Right atrium auricular region (tissue), 2 donors: ENCODE measurements at places on chromosomes 13 and 19. TPM values are rescaled to one million over a fixed set of nuclear protein-coding genes. Genes with fewer than 3 reads are reported as not detected.

The ZNF560 gene
- total RNA-seq: not detected

GRCh38 chr19:33473653-33474305 is 47.8 kb downstream of the PEPD start:
- DNase-seq: no peak

GRCh38 chr13:31008400-31009115 is 76.1 kb downstream of the TEX26 start:
- no peak for DNase-seq

The CFAP97D2 gene
- not detected for total RNA-seq

DNA sequence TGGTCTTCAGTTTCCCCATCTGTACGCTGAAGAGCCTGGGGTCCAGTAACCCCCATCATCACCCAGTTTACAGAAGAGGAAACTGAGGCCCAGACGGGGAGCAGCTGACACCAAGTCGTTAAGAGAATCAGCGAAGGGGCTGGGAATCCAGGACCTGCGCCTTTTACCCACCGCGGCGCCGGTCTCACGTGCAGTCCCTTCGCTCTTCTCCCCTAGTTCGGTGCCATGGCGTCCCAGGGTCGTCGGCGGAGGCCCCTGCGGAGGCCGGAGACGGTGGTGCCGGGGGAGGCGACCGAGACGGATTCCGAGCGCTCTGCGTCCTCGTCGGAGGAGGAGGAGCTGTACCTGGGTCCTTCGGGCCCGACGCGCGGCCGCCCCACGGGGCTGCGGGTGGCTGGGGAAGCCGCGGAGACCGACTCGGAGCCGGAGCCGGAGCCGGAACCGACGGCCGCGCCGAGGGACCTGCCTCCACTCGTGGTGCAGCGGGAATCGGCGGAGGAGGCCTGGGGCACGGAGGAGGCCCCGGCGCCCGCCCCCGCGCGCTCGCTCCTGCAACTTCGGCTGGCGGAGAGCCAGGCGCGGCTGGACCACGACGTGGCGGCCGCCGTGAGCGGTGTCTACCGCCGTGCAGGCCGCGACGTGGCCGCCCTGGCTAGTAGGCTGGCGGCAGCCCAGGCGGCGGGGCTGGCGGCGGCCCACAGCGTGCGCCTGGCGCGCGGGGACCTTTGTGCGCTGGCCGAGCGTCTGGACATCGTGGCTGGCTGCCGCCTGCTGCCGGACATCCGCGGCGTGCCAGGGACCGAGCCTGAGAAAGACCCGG is 698 bp downstream of the BLOC1S3 start:
- DNase-seq: no peak

- no peak for DNase-seq
Observed at GRCh38 chr13:59274958-59275727, 888.6 kb downstream of the DIAPH3 start.

DNA sequence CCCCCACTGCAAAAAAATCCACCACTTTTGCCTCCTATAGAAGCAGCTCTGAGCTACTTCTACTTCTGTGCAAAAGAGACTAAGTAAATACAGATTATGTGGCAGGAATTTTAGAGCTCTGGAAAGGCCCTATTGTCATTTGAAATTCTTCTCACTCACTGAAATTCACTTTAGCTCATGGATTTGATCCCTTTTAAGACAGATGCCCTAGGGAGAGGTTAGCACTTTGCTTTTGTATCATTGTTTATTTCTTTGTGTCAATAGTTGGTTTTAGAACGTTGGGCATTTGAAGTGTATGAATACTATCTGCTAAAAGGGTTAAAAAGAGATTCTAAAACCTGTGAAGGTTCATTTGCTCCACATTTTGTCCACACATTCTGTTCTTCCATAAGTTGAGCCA is 528.7 kb downstream of the GPC6 start:
- DNase-seq: no peak

The NALCN gene
- 6.2 TPM for total RNA-seq

DNA sequence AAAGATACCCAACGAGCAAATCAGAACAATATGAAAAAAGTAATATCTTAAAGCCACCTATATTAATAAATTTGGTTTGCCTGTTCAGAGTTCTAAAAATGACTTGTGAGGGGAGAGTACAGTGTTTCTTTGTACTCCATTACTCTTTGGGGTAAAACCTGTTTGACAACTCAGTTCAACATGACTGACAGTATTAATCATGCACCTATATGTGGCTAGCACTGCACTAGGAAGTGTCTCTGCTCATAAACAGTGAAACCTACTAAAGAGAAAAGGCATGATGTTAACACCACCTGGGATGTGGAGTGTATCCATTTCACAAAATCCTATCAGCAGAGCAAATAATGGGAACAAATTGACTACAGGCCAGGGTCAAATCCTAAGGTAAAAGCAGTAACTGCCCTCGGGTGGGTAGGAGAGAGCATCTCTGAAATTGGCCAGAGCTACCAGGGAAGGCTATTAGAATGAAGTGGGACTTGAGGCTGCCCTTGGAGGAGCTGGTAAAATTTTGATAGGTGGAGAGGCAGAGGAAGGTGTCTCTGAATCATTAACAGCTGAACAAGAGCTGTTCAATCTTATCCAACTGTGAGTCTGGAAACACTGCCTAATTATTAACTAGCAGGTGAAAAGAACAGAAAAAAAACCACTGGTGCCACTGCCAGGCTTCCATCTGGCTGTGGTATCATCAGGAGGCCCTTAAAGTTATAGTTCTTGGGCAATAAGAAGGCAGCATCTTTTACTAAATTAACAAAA is 365.1 kb downstream of the DNAJC15 start:
- no peak for DNase-seq

DNA sequence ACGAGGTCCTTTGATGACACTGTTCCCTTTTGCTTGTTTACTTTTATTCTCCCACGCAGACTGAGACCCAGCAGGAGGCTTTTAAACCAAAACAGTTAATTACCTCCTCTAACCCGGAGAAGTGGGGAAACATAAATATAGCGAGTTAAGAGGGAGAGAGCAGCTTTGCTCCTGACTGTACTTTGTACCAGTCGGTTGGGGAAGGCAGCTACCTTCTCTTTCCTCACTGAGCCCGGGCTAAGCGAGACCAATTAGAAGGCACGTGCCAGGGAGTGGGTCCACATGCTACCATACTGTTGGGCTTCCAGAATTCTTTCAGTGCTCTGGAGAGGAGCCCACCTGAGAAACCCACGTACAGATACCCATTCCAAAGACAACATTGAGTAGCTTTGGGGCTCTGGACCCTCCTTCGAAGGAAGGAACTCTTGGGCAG is 124.2 kb downstream of the ZIC5 start:
- no peak for DNase-seq

GRCh38 chr13:46615888-46616531 is 63.0 kb downstream of the LRCH1 start:
- DNase-seq: no peak

DNA sequence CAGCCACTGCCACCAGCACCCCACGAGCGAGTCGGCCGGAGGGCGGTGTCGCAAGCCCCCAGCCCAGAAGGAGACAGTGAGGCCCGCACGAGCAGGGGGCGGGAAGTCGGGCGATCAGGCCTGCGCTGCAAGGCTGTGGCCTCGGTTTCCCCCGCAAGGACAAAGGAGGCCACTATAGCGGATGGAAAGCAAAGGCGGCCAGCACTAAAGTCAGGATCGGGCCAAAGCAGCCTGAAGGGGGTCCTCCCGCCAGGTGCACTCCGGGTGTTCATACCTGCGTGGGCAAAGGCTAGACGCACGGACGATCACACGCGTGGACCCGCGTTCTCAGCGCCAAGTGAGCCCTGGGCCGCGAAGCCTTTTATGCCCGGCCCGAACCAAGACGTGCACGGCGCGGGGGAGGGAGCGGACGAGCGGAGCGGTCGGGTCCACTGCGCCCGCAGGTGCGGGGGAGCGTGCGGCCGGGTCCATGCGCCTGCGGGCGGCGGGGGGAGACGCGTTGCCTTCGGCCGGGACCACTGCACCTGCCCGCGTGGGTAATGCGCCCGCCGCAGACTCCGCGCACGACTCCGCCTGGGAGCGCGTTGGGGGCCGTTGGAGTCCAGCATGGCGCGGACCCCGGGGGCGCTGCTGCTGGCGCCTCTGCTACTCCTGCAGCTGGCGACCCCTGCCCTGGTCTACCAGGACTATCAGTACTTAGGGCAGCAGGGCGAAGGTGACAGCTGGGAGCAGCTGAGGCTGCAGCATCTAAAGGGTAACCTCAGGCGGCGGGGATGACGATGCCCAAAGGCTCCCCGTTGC is at the start of the genes PRDX2 and THSD8:
Gene PRDX2, minus strand, starts transcription at position 335 of the 801 bp plus-strand sequence. CDS start 539 bp downstream, outside the sequence.
Gene THSD8, plus strand, starts transcription at position 604 of the 801 bp plus-strand sequence. Its CDS starts 3 bp downstream, at position 607.
- no peak for DNase-seq

DNA sequence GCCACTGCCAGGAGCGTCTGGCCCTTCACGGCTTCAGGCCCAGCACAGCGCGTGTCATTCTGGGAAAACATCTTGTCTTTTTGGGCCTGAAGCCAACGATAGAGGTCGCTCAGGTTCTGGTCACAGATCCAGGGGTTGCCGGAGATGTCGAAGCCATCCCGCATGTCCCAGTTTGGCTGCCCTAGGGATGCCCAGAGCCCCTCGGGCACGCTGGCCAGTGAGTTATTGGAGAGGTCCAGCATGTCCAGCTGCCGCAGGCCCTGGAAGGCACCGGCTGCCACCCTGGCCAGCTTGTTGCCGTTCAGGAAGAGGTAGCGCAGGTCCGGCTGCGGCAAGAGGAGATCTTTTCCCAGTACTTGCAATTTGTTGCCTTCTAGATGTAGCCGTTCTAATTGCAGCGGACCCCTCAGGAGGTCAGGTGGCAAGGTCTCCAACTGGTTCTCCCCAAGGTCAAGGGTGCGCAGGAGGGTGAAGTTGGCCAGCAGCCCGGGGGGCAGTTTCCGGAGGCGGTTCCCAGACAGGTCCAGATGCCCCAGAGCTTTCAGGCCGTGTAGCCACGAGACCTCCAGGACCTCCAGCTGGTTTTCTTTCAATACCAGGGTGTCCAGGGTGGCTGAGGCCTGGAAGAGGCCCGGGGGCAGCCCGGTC is 1.8 kb downstream of the LRG1 start:
- no peak for DNase-seq
